ENCODE measurements at places on chromosomes 12 and 14.
A peak's percentile ranks its signal among the peaks of the same experiment; 100 is the strongest.

DNA sequence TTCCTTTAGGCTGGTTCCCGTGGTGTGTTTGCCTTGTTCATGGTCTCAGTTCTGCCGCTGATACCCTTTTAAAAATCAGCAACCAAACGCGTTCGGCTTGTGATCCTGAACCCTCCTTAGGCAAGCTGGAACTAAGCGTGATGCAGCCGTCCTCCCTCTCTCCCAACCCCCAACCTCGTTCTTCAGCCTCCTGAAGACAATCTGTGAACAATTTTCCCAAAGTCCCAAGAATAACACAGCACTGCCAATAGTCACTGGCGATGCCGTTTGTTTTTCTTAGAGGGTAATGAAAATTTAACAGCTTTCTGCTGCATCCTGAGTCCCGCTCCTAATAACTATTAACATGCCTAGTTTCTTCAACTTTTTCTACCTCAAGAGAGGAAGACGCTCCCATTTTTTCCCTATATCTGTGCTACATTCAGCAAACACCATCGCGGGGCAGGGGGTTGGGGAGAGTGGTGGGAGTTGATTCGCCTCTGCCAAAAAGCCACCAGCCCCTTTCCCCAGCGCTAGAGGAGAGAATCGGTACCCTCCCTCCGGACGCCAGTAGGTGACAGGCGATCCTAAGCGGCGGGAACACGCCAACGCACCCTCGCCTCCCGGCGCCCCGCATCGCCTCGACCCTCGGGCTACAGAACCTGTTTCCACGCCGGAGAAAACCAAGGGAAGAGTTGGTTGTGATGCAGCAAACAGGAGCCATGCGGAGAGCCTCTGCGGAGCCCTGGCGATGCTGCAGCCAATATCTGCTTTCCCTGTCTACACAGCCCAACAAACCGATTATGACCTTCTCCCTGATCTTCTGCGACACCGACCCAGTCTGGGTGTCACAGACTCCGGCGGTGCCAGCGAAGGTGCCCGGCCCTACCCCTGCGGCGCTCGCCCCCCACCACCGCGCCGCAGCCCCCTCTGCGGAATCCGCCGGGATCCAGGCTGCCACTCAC, 752 bp downstream of the PRICKLE1 start:
- no peak for DNase-seq

GRCh38 chr12:79532907-79533288, 157.9 kb downstream of the PAWR start:
- no peak for DNase-seq

DNA sequence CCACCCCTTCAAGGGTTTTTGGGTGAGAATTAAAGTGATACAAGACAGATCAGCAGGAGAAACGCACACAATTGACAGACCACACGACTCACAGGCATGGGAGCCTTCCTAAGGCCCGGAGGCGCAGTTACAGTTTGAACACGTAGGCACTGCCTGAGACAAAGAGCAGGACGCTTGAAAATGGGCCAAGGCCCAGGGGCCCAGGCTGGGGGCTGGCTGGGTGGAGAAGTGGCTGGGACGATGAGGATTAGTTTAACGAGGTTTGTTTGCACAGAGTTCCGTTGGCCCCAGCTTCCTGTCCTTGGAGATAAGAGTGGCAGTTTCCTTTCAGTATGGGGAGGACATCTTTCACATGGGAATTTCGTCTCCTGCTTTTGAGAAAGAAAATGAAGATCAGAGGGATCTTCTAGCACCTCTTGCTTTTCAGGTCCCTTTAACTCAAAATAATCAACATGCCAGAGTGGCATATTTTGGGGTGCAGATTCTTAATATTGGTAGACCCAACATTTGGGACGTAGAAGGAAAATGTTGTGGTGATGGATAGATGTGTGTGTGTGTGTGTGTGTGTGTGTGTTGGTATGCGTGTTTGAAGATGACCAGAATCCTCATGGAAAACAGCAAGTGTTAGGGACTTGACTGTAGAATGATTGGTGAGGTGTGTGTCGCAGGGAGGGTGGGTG, 44.6 kb downstream of the DLK1 start:
- DNase-seq = no peak

DNA sequence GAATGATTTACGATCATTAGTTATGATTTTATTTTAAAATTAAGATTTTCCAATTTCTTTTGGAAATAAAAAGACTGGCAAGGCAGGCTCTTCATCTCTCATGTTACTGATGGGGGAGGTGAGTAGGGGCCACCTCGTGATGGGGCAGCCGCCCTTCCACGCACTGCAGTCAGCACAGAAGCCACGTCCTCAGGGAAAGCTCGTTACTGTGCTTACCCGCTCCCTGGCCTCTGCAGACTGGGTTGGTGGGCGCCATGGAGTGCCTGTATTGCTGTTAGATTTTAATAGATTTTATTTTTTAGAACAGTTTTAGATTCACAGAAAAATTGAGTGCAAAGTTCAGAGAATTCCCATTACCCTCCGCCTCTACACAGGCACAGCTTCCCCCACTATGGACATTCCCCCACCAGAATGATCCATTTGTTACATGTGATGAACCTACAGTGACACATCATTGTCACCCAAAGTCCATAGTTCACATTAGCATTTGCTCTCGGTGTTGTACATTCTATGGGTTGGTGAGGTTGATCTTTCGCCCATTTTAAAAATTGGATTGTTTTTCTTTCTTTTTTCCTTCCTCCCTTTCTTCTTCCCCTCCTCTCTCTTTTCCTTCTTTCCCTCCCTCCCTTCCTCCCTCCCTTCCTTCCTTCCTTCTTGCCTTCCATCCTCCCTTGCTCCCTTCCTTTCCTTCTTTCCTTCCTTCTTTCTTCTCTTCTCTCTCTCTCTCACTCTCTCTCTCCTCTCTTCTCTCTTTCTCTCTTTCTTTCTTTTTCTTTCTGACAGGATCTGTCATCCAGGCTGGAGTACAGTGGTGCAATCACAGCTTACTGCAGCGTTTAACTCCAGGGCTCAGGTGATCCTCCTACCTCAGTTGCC, 30.7 kb downstream of the ADGRD1 start:
- no peak for DNase-seq

GRCh38 chr14:90720336-90720735, 95.9 kb downstream of the TTC7B start:
- no peak for DNase-seq

DNA sequence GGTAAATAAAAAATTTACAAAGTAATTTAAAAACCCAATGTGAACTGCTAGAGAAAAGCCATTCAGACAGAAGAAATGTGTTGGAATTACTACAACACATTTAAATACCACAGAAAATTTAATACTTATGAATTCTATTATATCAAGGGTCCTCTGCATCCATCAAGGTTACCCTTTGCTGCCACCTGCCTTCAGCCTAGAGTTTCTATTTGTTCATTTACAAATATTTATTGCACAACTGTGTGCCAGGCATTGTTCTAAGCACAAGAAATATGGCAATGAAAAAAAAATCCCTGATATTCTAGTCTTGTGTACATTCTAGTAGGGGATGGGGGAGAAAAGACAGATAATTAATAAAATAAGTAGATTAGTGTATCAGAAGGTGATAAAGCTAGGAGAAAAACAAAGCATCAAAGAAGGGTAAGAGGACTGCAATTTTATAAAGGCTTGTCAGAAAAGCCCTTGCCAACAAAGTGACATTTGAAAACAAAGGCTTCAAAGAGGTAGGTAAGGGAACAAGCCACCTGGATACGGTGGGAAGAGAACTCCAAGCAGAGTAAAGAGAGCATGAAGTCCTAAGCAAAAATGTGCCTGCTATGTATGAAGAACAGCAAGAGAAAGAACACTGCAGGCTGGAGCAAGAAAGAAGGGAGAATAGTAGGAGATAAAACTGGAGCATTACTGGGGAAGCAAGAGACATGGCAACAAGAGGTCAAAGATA, 59.1 kb upstream of the SLC6A13 start:
- no peak for DNase-seq

- DNase-seq = peak; percentile 23
Observed at GRCh38 chr14:49977126-49977841, 84.4 kb downstream of the ARF6 start.

DNA sequence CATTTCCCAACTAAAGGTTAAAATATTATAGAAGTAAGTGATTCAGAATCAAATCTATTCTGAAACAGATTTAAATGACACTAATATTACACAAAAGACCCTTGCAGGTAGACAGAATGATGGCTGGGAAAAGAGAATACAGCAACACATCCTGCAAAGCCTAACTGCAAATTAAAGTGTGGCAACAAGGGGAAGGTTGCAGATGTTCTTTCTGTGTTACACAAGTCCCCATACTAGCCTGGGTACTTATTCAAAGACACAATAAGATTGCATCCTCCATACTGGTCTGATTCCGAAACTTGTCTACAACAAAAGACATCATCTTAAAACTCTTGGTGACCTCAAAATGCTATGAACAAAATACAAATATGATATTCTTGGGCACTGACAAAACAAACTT, 50.5 kb downstream of the R3HDM2 start:
- DNase-seq = no peak

- DNase-seq = no peak
Observed at GRCh38 chr12:124679533-124680371, 112.3 kb upstream of the NCOR2 start.

- no peak for DNase-seq
Observed at GRCh38 chr12:119573086-119573485, 20.5 kb upstream of the TMEM233 start.

- no peak for DNase-seq
Observed at GRCh38 chr12:107283652-107284051, 190.3 kb upstream of the CRY1 start.

- no peak for DNase-seq
Observed at GRCh38 chr12:51980809-51981127, 26.0 kb upstream of the TAMALIN start.

DNA sequence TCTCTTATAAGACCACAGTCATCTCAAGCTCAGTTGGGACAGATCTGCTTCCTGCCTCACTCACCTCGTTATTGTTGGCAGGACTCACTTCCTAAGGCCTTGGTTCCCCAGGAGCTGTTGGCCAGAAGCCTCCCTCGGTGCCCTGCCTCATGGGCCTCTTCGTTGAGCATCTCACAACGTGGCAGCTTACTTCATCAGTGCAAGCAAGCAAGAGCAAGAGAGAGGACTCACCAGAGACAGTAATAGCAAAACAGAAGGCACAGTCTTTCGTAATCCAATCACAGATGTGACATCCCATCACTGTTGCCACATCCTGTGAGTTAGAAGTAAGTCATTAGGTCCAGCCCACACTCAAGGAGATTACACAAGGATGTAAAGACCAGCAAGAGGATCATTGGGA, 5.1 kb upstream of the NUMB start:
- DNase-seq = no peak

DNA sequence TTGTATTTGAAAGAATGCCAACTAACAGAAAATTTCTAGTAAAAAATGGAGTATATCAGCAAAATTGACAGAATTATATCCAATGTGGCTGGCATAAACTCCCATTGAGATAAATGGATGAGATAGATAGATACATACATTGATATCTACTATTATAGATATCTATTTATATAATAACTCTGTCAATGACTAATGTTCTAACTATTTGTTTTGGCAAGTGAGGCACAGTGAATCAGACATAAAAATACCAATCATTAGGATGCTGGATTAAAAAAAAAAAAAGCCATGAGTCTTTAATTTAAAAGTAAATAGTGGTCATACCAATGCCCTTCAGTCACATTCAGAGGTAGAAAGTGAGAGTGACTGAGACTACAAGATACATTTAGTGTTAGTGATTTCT, 33.7 kb upstream of the GLIPR1 start:
- DNase-seq = no peak

GRCh38 chr12:130339951-130340350, 2.3 kb downstream of the PIWIL1 start:
- DNase-seq = no peak

- DNase-seq = no peak
Observed at GRCh38 chr14:59274991-59275391, 86.5 kb downstream of the DAAM1 start.

DNA sequence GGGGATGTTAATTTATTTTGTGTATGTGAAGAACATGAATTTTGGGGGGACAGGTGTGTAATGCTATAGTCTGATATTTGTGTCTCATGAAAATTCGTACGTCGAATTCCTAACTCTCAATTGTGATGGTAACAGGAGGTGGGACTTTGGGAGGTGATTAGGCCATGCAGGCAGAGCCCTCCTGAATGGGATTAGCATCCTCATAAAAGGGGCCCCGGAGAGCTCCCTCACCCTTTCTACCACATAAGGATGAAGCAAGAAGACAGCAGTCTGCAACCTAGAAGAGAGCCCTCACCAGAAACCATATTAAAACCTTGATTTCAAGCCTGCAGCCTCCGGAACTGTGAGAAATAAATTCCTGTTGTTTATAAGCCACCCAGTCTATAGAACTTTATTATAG, 165.4 kb downstream of the MDGA2 start:
- DNase-seq = no peak

DNA sequence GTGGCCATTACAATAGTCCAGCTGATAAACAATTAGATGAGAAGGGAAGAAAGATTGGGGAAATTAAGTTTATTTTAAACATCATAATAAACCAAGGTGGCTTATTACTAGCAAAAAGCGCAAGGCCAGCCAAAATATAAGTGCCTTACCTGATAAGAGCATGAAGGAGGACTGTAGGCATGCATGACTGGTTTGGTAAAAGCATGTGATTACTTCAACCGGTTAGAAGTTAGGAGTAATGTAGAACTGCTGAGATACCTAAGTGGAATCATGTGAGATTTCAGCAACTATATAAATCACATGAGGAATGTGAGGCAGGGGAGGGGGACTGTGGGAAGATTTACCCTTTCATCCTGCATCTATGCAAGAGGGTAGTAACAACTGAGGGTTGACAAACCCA, 59.7 kb upstream of the CCDC196 start:
- no peak for DNase-seq

DNA sequence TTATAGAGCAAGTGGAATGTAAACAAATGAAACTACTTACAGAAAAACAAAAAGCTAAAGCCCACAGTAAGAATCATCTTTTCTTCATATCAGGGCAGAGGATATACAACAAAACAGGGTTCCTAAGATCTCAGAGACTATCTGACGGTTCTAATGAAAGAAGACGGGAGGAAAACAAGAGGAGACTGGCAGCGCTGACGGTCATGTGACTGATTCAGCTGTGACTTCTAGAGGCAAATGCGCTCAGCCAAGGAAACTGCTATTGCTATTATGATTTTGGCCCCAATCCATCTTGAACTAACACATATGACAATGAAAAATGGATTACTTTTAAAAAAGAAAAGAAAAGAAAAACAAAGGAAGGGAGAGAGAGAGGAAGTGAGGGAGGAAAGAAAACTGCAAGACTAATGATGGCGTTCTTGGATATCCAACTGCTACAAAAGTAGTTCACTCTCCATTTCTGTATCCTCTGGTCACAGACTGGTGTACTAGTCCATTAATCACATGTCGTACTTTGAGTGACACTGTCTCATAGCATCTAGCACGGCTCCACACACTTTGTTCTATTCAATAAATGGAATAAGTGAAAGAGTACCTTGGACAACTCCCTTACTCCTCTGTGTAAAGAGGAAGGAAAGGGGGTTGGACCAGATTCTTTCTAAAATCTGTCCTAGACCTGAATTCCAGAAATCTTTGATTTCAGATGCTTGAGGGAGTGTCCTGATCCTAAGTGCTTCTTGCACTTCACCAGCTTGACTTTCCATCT, 119.3 kb downstream of the DAD1 start:
- no peak for DNase-seq

Measured in activated T-helper 1 cell treated with anti-CD3 and anti-CD28 coated beads, Interleukin-2, amount 50 U/mL, for 16 hours (primary cell).